Islet precursor cell (in vitro differentiated cells): ENCODE measurements at places on chromosomes 6 and 20.

DNA sequence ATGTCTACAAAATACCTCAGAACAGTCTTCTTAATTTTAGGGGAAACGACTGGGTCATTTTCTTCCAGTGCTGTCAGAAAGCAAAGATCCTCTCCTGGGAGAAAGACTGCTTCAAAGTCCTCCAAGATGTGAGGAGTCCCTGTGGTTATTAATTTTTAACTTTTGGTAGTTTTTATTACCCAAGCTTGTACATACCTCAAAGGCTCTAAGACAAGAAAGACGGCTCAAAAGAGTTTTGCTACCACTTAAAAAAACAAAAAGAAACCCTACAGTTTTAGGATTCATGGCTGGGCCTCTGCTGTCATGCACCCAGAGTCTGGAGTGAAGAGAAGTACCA lies 56.1 kb upstream of the APCDD1L start:
- DNase-seq: no peak

DNA sequence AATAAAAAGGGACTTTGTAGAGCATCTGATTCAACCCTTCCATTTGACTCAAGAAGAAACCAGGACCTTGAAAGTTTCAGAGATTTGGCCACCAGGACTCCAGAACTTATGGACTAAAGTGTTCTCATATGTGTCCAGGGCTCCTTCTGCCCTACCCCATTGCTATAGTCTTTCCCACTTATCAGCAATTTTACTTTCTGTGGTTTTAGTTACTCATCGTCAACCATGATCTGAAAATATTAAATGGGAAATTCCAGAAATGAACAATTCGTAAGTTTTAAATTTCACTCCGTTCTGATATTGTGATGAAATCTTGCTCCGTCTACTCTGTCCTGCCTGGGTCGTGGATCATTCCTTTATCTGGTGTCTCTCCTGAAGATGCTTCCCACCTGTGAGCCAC lies 259.8 kb downstream of the PHACTR1 start:
- DNase-seq: no peak

DNA sequence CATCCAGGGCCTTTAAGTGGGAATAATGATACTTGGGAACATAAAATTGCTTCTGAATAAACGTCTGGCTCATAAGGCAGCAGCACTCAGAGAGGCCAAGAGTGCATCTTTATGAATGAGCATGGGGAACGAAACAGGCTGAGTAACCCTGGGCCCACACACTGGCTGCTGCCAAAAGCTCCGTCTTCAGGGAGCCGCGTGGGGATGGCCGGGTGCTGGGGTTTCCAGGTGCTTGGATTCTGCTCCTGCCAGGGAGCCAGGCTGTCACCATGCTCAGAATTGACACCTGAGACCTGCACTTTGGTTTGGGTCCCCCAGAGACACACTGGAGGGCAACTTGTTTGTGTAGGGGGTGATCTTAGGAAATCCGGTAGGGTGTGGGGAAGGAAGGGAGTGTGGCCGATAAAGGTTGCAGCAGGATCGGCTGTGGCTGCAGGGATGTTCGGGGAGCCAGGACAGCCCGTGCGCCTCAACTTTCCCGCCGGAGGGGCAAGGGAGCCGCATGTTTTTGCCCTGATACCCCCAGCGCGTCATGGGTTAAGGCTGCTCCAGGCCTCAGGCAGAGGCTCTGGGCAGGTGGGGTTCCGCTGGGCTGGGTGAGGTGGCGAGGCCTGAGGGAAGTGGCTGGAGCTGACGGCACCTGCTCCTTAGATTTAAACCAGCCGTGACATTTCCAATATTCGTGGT lies 101.8 kb downstream of the YTHDF1 start:
- no peak for DNase-seq

GRCh38 chr6:52407467-52407866 lies 12.7 kb upstream of the EFHC1 start:
- no peak for DNase-seq

DNA sequence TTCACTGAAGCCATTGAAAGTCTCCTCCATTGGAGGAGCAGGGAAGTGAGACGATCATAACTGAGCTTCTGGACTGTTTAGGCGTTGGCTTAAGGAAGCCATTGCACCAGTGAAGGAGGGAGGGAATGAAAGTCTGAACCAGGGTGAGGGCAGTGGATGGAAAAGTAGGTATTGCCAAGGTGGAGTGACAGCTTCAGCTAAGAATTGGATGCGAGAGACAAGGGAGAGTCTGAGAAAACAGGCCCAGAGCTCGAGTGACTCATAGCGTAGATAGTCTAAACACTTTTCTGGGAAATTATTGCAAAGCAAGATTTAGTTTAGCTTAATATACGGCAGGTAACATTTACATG lies 4.5 kb downstream of the DSP start:
- peak; percentile 72 for DNase-seq

GRCh38 chr20:9617940-9618339 lies 103.5 kb downstream of the LAMP5 start:
- DNase-seq: peak; percentile 61

- DNase-seq: no peak
Measured at GRCh38 chr6:123053602-123054225, 57.7 kb downstream of the CLVS2 start.

DNA sequence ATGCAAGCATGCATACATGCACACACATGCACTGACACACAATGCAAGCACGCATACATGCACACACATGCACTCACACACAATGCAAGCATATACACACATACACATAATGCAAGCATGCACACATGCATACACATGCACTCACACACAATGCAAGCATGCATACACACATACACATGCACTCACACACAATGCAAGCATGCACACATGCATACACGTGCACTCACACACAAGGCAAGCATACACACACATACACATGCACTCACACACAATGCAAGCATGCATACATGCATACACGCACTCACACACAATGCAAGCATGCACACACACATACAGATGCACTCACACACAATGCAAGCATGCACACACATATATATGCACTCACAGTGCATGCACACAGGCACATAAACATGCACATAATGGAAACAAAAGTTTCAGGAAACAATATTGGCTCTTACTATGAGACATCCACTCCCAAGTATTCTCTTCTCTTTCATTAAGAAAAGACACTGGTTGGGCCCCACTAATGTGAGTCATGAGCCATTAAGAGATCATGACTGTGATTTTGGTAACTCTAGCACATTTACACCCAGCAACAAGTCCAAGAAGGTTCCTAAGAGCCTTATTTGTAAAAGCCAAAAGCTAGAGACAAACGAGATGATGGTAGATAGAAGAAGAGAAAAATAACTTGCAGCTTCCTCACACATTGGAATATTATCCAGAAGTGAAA lies 22.2 kb downstream of the APCDD1L start:
- no peak for DNase-seq

GRCh38 chr6:166253281-166253681 lies 54.9 kb downstream of the PRR18 start:
- DNase-seq: peak; percentile 58

GRCh38 chr6:77650098-77650663 lies 2.7 kb upstream of the MEI4 start:
- peak; percentile 95 for DNase-seq

DNA sequence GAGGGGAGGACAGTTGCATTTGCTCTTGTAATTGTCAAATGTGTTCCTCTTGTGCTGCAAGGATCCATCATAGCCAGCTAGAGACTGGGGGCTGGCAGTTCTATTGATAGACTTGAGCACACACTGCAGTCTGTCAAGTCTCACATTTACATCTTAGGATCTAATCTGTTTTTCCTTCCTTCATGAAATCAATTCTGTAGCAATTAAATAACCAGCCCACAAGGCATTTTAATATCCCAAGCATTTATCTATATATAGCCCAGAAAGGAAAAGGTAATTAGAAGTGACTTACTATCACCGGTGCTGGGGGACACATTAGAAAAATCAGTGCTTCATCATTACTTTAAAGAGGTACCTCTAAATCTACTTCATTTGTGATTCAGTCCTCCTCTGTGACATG lies 143.0 kb upstream of the STXBP5 start:
- no peak for DNase-seq

GRCh38 chr6:156910938-156911337 lies 133.8 kb downstream of the ARID1B start:
- no peak for DNase-seq

DNA sequence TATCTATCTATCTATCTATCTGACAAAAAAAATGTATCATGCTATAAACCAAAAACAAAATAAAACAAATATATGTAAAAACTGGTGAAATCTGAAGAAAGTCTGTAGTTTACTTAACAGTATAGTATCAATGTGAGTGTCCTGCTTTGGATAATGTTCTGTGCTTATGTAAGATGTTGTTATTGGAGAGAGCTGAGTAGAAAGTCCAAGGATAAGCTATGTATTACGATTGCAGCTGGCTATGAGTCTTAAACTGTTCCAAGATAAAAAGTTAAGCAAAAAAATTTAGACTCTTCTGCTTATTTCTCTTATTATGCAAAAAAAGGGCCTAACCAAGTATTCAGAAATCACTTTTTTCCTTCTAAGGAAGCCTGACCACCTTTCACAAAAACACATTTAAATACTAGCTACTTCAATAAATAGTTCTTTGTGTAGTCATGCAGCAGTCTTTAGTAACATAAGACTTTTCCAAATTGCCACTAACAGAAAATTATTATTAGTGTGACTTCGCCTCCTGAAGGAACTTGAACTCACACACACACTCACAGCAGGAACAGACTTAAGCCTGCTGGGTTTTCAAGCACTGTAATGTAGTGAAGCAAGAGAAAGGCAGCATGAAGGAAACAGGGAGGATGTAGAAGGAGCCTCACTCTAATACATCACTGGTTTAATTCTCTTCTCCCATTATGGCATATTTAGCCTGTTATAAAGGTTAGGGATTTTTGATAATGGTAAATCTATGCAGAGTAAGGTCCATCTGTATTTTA lies 265.8 kb upstream of the GJE1 start:
- no peak for DNase-seq

DNA sequence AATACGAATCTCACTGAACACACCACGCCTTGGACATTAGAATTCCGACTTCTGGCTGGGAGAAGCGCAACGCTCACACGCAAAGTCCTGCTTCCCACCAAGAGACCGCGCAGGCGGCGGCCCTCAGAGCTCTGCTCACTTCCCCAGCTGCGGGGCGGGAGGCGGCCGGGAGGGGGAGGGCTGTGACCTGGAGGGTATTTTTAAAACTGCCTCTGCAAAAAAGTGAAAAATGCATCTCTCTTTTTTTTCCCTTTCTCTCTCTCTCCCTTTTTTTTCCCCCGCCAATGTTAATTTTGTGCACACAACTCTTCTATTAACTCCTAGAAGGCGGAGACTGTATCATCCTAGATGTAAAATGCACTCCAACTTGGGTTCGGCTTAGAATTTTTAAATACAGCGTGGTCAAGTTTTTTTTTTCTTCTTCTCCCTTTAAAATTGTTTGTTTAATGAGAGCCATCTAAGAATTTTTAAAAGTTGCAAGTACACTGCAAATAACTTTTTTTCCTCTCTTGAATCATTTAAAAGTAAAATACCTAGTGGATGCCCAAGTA lies 66.4 kb downstream of the STX11 start:
- no peak for DNase-seq

- peak; percentile 16 for DNase-seq
Measured at GRCh38 chr6:158206740-158207421, 38.7 kb downstream of the GTF2H5 start.

GRCh38 chr6:20124545-20124944 lies 87.7 kb downstream of the MBOAT1 start:
- no peak for DNase-seq

- no peak for DNase-seq
Measured at GRCh38 chr20:21713470-21713869, 8.0 kb downstream of the PAX1 start.

DNA sequence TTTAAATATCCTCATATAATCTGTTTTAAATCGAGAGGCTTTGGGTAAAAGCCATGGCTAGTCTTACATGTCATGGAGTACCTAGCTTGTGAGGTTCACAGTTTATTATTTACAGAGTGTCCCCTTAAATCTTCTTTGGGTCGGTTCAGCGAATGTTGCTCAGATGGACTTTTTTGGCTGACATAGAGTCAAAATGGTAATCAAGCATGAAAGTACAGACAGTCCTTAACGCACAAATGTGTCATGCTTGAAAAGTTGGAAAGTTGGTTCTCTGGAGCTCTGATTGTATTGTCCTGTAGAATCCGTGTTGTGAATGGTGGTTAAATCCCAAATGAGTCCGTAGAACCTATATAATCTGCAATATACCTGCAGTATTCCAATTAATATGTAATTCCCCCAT lies 22.0 kb downstream of the PTPN1 start:
- no peak for DNase-seq

DNA sequence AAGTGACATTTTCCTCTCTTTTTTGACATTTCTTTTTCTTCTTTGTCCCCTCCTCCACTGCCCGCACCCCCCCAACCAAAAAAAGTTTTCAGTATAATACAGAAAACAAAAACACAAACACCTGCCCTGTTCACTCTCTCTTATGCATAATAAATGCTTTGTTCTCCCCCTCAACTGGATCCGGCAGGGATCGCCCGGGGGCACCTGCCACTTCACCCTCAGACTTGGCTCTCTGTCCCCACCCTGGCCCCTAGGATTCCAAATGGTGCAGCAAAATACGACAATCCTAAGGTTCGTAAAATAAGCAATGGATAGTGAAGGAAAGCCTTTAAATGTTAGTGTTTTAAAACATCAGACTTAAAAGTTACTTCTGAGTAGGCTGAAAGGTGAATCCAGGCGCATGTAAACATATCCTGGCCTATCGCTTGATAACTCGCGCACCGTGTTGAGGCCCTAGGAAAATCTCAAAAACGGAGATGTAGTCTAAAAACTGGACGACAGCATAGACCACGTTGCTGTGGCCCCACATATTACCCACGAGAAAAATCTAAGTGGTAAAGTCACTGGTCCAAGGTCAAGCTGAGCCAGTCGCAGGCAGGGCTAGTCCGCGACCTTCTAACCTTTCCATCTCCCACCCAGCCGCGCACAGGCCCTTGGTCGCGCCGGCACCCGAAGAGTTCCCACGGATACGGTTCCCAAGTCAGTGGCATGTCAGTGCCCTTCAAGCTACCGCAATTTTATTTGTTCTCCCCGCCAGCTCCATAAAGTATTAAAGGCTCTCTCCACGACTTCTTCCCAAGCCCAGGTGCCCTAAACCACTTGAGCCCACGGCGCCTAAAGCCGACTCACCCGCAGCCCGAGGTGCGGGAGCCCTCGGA lies 130.8 kb downstream of the OGFRL1 start:
- no peak for DNase-seq

DNA sequence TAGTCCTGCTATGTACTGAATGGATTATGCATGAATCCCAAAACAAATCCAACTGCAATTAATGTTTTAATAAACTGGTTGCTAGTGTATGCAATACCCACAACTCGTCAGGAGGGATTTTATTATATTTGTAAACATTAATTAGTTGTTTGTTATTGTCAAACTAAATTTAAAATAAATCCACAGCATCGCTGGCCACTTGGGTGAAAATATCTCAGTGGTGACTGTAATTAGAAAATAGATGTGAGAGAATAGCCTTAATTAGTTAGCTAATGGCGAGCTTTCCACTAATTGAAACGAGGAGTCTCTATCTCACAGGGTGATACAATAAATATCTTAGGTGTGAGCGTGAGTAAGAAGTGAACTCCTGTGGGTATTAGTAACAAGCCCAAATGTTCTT lies 176.8 kb downstream of the LINC00237 start:
- no peak for DNase-seq
